ENCODE measurements at places on chromosomes 3 and 15.
A peak's percentile ranks its signal among the peaks of the same experiment; 100 is the strongest.

GRCh38 chr3:99656624-99657023 lies 18.2 kb downstream of the COL8A1 start:
- no peak for DNase-seq

DNA sequence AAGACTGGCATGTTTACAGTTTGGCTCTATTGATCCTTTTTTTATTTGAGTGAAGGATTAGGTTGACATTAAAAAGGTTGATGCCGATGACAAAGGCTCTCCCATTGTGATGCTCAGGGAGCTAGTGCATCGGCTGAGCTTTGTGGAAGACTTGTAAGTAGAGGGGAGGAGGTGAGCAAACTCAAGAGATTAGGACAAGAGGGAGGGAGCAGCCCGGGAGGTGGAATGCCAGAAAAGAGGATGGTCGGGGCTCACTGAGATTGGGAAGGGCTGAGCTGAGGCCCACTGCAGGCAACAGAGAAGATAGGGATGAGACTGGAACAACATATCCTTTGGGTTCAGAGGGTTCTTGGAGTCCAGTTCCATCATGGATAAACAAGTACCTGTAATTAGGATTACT lies 26.5 kb upstream of the PSMD6 start:
- DNase-seq, result no peak

GRCh38 chr3:48370333-48370713 lies 1.7 kb upstream of the FBXW12 start:
- DNase-seq, result peak; percentile 3

GRCh38 chr3:24437326-24437725 lies 57.3 kb downstream of the THRB start:
- no peak for DNase-seq

DNA sequence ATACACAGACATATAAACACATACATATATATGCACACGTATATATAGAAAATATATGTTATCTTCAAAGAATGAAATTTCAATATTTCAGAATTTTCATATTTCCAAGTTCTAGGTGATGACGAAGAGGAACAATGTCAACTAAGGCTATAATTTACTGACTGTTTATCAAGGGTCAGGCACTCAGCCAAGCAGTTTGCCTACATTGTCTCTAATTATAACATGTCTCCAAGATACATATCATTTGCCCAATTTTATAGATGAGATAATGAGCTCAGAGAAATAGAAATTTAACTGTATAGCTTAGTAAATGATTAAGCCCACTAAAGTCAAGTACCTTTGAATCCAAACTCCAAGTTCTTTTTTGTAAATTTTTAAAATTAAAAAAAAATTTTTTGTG lies 99.9 kb upstream of the PLSCR4 start:
- DNase-seq, result peak; percentile 62

DNA sequence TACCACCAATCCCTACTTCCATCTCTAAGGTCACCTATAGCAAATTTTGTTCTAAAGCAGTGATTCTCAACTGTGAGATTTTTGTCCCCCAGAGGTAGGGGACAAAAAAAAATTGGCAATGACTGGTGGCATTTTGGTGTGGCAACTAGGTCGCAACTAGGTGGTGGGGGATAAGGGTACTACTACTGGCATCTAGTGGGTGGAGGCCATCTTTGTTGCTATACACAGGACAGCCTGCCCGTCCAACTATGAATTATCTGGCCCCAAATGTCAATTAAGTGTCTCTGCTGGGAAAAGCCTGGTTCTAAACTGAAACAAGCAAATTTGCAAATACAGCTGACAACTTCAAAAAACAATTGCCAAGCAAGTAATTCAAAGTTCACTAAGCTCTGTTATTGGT lies 1.4 kb downstream of the MTMR10 start:
- peak; percentile 42 for DNase-seq

- no peak for DNase-seq
Measured at GRCh38 chr3:193978030-193978429, 157.9 kb upstream of the HES1 start.

DNA sequence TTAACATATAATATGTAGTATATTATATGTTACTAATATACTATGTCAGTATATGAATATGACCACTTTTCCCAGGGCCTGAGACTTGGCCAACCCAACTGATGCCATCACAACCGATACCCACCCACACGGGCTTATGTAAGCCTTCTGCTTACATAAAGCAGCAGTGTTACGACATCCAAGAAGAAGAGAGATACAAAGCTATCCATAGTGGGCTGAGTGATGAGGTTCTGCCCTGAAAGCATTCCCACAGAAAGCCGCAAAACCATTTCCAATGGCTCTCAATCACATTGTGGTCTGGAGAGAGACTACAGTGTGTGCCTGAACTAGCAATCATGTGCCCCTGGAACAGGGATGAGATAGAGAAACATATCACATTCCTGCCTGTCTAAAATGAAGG lies 177.9 kb downstream of the PLOD2 start:
- no peak for DNase-seq

Measured in NCI-H69 (cell line).